ENCODE measurements at places on chromosomes 3 and 15.

- H3K27ac ChIP-seq = no peak overlapping the region
- peak overlapping the region; percentile 34 for H3K4me3 ChIP-seq
- no peaks in the 10 kb centered on the region for H3K27me3 ChIP-seq
- H3K4me1 ChIP-seq = no peaks in the 10 kb centered on the region
- DNase-seq = no peak
Measured at GRCh38 chr3:147538034-147538433, 128.9 kb downstream of the ZIC1 start.

- no peaks in the 10 kb centered on the region for H3K27me3 ChIP-seq
- no peak overlapping the region for H3K27ac ChIP-seq
- H3K4me3 ChIP-seq = no peak overlapping the region
- H3K4me1 ChIP-seq = no peaks in the 10 kb centered on the region
Measured at GRCh38 chr3:101244212-101244575, 76.2 kb downstream of the IMPG2 start.

- H3K27ac ChIP-seq = no peak overlapping the region
- H3K4me3 ChIP-seq = no peak overlapping the region
- H3K36me3 ChIP-seq = no peaks in the 10 kb centered on the region
Measured at GRCh38 chr3:15283702-15284101, 48.7 kb downstream of the SH3BP5 start.

DNA sequence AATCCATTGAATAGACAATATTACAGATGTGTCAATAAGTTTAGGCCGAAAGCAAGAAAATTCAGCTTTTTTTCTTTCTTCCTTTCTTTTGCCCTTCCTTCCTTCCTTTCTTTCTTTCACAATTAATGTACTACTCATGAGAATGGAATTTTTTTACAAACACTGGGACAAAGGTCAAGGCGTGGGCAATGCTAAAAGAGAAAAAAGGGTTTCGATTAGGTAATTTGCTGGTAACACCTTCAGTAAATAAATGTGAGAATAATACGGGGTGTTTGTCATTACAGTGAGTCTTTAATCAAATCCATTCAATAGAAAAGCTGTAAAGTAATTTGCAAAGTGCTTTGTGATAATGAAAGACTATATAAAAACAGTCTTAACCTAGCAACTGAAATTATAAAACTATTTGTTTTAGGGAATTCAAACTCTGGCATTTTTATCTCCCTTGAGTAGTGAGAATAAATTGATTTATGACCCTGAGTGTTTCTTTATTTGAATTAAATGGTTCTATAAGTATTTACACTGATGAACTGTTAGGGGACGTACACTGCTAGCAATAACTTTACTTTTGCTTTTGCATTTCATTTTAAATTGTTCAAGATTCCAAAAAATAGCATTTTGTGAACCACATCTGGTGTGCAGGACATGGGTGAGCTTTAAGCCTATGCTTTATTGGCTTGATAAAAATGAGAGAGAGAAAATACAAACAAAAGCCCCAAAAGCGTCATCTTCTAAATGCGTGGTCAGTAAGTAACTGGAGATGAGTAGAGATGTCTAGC is 104.2 kb upstream of the THRB start:
- 0 out of 2 replicates have a peak, but pooled peaks cover 3% of the 10 kb centered on the region for H3K27me3 ChIP-seq
- H3K36me3 ChIP-seq = no peaks in the 10 kb centered on the region
- no peak overlapping the region for H3K27ac ChIP-seq
- no peak for DNase-seq
- H3K4me1 ChIP-seq = no peaks in the 10 kb centered on the region

GRCh38 chr3:167305340-167305890 is 74.7 kb downstream of the ZBBX start:
- DNase-seq = no peak
- no peaks in the 10 kb centered on the region for H3K4me1 ChIP-seq
- H3K27ac ChIP-seq = no peak overlapping the region
- no peak overlapping the region for H3K4me3 ChIP-seq

- no peaks in the 10 kb centered on the region for H3K36me3 ChIP-seq
- no peaks in the 10 kb centered on the region for H3K27me3 ChIP-seq
- H3K27ac ChIP-seq = no peak overlapping the region
- DNase-seq = no peak
- H3K4me3 ChIP-seq = no peak overlapping the region
Measured at GRCh38 chr3:106750092-106750491, 627.1 kb upstream of the CCDC54 start.

- no peak for DNase-seq
- H3K27me3 ChIP-seq = no peaks in the 10 kb centered on the region
- H3K4me3 ChIP-seq = no peak overlapping the region
- H3K36me3 ChIP-seq = peaks cover 60% of the 10 kb centered on the region
- no peaks in the 10 kb centered on the region for H3K4me1 ChIP-seq
- no peak overlapping the region for H3K27ac ChIP-seq
Measured at GRCh38 chr3:132507657-132508056, 89.4 kb upstream of the ACKR4 start.

DNA sequence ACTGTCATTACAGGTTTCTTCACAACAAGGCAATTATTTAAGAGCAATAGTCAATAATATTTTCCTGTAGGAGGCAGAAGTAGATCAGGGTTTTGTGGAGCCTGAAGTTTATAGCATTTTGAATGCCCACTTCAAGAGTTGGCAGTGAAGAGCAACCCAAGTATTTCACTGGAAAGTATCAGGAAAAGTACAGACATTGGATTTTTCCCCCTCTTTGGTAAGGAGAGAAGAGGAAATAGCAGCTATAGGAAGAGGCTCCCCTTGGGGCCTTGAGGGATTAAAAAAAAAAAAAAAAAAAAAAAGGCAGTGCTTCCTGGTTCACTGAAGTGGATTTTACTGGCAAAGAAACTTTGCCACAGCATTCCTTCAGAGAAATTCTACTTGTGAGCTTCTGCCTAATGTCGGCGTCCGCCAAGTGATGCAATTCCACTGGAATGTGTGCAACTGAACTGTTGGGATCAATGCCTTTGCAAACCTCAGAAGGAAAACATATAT is 5.7 kb upstream of the CNTN6 start:
- H3K27me3 ChIP-seq = no peaks in the 10 kb centered on the region
- no peaks in the 10 kb centered on the region for H3K36me3 ChIP-seq
- no peak for DNase-seq
- H3K27ac ChIP-seq = no peak overlapping the region
- no peaks in the 10 kb centered on the region for H3K4me1 ChIP-seq

GRCh38 chr3:177488740-177489139 is 291.5 kb upstream of the TBL1XR1 start:
- no peak overlapping the region for H3K27ac ChIP-seq
- DNase-seq = no peak
- no peaks in the 10 kb centered on the region for H3K36me3 ChIP-seq
- no peaks in the 10 kb centered on the region for H3K4me1 ChIP-seq
- H3K27me3 ChIP-seq = no peaks in the 10 kb centered on the region

- peak overlapping the region; percentile 14 for H3K27ac ChIP-seq
- no peaks in the 10 kb centered on the region for H3K27me3 ChIP-seq
- H3K4me1 ChIP-seq = peaks cover 62% of the 10 kb centered on the region
- no peak overlapping the region for H3K4me3 ChIP-seq
- no peak for DNase-seq
Measured at GRCh38 chr15:57133127-57133968, 214.9 kb downstream of the TCF12 start.

- peak overlapping the region; percentile 91 for H3K4me3 ChIP-seq
- DNase-seq = no peak
- no peaks in the 10 kb centered on the region for H3K27me3 ChIP-seq
- peaks cover 11% of the 10 kb centered on the region for H3K36me3 ChIP-seq
- H3K4me1 ChIP-seq = peaks cover 35% of the 10 kb centered on the region
Measured at GRCh38 chr3:114057011-114057347, 442 bp downstream of the QTRT2 start.
